Diencephalon (tissue), 1 donor: ENCODE measurements at places on chromosomes 7 and 10. TPM values are rescaled to one million over a fixed set of nuclear protein-coding genes. Genes with fewer than 3 reads are reported as not detected.

GIMAP1 gene
- total RNA-seq: 1.4 TPM

ABCC2 gene
- 1.6 TPM for total RNA-seq

MACC1 gene
- 0.23 TPM for total RNA-seq

EMX2 gene
- total RNA-seq: 1.4 TPM

DYNC1I1 gene
- total RNA-seq: 51.2 TPM

CALHM1 gene
- 0.23 TPM for total RNA-seq
